ENCODE measurements at places on chromosomes 1 and 21.

GRCh38 chr1:152111515-152111968, 3.7 kb downstream of the TCHH start:
- DNase-seq: no peak

DNA sequence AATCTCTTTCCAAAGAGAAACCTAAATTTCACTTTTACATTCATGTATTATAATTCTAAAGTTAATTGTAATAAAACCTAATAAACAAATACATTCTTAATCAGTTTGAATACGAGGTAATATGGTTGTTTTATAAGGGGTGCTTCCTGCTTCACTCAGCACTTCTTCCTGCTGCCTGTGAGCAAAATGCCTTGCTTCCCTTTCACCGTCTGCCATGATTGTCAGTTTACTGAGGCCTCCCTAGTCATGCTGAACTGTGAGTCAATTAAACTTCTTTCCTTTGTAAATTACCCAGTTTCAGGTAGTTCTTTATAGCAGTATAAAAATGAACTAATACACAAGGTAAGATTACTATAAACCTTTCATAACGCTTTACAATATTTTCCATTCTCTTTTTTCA, 491.1 kb upstream of the LRRC7 start:
- DNase-seq: no peak

- DNase-seq: no peak
Observed at GRCh38 chr1:217373761-217374701, 256.9 kb downstream of the GPATCH2 start.

- DNase-seq: peak; percentile 74
Observed at GRCh38 chr1:51535006-51535592, 16.0 kb upstream of the EPS15 start.

All from HT-29 (cell line).